ENCODE measurements at places on chromosomes 5 and 9.

DNA sequence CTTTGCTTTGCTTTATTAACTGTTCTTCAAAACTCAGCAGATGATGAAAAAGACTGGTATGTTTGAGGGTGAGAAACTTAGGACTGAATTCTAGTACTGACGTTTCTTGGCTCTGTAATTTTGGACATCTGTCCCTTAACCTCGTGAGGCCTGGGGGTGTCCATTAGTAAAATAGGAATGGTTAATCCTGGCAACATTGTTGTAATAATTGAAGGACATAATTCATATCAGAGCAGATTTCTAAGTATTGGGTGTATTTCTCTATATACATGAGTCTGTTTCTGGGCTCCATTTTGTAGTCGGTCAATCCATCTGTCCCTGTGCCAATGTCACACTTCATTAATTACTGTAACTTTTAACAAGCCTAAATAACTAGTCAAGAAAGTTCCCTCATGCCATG, 206.7 kb downstream of the MAST4 start:
- DNase-seq: no peak

DNA sequence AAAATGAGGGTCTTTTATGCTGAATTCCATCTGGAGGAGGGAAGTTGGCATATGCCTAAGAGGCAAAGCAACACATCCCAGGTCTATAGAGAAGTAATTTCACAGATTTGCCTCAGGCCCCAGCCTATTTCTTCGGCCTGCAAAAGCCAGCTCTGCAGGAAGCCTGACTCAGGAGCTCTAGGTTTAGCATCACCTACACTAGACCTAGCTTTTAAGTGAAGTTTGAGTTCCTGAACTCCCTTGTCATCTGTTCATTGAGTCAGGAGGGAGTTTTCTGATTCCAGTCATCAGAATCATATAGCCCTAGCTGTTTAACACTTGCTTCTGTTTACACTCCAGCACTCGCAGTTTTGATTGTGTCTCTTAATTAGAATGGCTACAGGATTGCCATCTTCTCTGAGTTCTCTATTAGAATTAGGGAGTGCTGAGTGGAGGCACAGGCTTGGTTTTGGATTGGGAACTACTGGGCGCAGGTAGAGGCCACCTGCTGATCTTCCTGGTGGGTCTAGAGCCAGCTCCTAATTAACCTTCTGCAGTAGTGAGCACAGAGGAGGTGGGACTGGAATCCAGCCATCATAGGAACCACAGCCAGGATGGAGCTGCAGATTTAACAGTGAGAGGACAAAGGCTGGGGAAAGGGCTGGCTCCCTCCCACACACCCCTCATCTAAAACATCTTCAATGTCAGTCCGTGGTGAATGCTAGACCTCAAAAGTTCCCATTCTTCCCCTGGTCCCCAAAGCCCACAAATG, 179.5 kb downstream of the TRIO start:
- no peak for DNase-seq

DNA sequence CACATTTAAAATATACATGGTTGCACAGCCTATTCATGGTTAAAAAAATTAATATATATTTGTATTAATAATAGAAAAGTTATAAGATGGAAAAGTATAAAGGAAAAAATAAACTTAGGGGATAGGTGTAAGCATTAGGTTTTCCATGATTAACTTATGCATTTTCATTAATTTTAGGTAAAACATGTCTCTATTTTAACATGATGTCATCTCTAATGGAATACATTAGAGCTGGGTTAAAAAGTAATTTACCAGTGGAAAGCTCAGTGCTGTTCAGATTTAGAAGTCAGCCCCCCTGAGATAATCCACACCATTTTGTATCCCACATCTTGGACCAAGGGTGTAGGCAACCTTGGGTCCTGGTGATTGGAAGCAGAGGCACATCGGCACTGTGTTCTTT, 49.7 kb downstream of the SNX24 start:
- no peak for DNase-seq

GRCh38 chr5:97115932-97116331, 26.5 kb downstream of the LIX1 start:
- no peak for DNase-seq

DNA sequence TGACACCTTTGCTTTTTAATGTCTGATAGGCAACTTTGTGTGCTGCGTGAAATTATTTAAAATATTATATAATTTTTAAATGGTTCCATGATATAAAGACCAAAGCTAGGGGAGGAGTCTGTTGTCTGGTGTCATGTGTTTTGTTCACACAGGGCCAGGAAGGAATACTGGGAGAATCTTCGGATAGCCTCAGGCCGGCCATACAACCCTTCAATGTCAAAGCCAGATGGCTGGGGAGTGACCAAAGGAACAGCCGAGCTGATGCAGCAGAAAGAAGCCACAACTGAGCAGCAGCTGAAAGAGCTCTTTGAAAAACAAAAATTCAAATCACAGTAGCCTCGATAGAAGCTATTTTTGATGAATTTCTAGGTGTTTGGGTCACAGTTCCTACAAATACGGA, 19.2 kb downstream of the BHMT start:
- no peak for DNase-seq
